Fibroblast of skin of right quadriceps (primary cell): ENCODE measurements at places on chromosomes 6 and 20.

DNA sequence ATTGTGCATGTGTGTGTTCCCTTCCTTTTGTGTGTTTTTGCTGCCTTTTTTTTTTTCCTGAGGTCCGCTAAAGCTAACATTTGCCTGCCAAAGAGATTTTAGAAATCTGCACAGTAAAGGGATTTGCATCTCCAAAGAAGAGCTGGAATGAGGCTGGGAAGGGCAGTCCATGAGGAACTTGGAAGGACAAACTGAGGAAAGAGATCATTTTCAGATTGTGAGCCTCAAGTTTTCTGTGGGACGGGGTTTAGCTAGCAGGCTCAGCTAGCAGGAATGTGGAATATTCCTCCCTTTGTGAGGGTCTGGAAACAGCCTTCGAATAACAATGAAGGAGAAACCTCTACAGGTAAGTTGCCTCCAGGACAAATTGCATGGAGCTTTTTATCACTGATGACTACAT lies 3.8 kb downstream of the INSM1 start:
- DNase-seq, result no peak

GRCh38 chr6:75495011-75495410 lies 1.4 kb upstream of the FILIP1 start:
- DNase-seq, result no peak

DNA sequence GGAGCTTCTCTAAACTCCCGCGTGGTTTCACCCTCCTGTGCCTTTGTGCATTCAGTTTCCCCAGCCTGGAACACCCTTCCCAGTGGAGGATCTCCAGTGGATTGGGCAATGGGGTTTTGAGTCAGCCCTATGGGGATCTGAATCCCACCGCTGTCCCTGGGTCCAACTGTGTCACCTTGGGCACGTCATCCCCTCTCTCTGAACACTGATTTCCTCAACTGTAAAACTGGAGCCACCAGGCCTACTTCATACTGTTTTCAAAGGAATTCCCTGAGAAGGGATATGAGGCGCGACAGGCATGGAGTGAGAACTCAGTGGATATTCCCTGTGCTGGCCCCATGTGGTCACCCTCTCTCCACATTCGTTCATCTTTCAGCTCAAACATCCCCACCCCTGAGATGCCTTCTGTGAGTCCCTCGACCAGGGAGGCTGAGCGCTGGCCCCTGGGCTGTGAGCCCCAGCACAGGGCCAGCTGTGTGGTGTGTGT lies 25.7 kb downstream of the MAFB start:
- no peak for DNase-seq

DNA sequence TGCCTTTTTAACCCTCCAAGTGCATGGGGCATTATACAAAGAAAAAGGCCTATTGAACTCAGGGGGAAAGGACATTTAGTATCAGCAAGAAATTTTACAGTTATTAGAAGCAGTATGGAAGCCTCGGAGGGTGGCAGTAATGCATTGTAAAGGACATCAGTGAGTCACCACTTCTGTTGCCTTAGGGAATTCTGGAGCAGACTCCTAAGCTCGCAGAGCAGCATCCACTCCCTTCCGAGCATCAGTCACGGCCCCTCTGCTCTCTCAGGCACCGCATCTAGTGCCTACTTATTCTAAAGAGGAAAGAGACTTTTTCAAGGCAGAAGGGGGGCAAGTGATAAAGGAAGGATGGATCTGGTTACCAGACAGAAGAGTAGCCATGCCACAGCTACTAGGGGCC lies 296.5 kb downstream of the RNGTT start:
- DNase-seq, result no peak

DNA sequence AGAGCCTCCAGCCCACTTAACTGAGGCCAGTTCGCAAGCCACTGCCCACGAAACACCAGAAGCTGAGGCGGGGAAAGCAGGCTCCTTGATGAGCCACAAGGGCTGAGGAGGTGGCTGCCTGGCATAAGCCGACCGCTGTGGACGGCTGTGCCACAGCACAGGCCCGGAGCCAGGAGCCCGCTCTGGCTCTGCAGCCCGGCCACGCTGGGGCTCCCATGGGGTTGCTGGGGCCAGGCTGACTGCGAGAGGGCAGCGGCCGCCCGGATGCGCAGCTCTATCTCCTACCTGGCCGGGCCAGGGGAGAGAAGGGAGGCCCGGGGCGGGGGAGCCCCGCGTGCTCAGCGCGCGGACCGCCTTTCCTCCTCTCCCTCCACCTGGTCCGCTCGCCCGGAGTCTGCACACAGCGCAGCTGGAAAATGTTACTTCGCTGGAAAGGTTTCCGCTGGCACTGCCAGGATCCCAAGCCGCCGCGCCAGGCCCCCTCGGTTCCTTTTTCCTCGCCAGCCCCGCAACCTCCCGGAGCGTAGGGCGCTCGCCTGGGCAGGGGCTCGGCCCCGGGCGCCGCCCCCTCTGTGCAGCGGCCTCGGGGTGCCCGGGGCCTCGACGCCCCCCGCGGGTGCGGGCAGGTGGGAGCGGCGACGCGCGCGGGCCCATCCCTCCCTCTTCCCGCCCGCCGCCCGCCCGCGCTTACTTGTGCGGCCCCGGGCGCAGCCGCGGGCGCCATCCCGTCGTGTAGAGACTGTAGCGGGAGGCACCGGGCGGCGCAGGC lies 657 bp downstream of the EMILIN3 start:
- no peak for DNase-seq

- no peak for DNase-seq
Observed at GRCh38 chr6:160188773-160189172, 67.2 kb downstream of the SLC22A1 start.
